CD8-positive, alpha-beta memory T cell (primary cell): ENCODE measurements at places on chromosomes 4 and X.
A peak's percentile ranks its signal among the peaks of the same experiment; 100 is the strongest.

- peaks cover 10% of the 10 kb centered on the region for H3K4me1 ChIP-seq
- no peak overlapping the region for H3K4me3 ChIP-seq
- H3K27me3 ChIP-seq = no peaks in the 10 kb centered on the region
Measured at GRCh38 chrX:48636301-48636700, 39.0 kb downstream of the WDR13 start.

- H3K4me3 ChIP-seq = no peak overlapping the region
- H3K27ac ChIP-seq = no peak overlapping the region
Measured at GRCh38 chr4:11261066-11261850, 167.4 kb downstream of the HS3ST1 start.

- peaks cover 78% of the 10 kb centered on the region for H3K4me1 ChIP-seq
- H3K36me3 ChIP-seq = no peaks in the 10 kb centered on the region
- H3K27me3 ChIP-seq = no peaks in the 10 kb centered on the region
- no peak overlapping the region for H3K27ac ChIP-seq
Measured at GRCh38 chrX:13001961-13002671, 27.2 kb downstream of the TMSB4X start.

DNA sequence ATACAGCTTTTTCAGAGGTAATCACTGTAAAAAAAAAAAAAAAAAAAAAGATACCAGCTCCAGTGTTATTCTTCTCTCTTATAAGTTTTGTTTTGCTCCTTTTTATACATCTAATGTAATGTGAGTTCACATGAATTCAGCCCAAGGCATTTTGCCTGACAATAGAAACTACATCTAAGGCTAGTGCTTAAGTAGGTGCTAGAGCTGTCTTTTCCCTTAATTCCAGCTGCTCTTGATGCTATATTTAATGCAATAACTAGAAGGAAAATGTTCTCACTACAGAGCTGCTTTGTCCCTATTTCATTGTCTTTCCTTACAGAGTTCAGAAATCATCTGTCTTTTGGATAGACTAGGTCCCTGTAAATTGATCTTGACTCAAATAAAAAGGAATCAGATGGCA lies 150.1 kb downstream of the NAA11 start:
- H3K36me3 ChIP-seq = no peaks in the 10 kb centered on the region
- no peaks in the 10 kb centered on the region for H3K27me3 ChIP-seq

DNA sequence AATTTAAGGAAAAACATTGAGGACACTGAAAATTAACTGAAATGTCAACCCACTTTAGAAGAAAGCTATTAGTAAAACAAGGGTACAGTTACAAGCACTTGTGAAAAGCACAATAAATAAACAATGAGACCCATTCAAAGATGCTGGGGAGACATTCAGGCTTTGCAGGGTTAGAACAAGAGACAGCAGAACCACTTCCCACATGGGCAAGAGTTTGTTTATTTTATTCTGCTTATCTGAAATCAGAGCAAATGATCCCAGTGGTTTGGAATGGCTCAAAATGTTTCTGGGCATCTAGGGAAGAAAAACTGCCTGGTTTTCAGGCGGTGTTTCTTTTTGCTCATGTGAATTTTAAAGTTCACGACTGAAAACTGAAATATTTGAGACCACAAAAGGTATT lies 42.4 kb downstream of the PPP3CA start:
- H3K4me1 ChIP-seq = peaks cover 13% of the 10 kb centered on the region
- H3K4me3 ChIP-seq = no peak overlapping the region
- no peaks in the 10 kb centered on the region for H3K36me3 ChIP-seq
- no peak overlapping the region for H3K27ac ChIP-seq
- H3K27me3 ChIP-seq = no peaks in the 10 kb centered on the region

GRCh38 chr4:54238389-54238788 lies 9.3 kb downstream of the PDGFRA start:
- H3K36me3 ChIP-seq = no peaks in the 10 kb centered on the region
- H3K4me1 ChIP-seq = peaks cover 8% of the 10 kb centered on the region
- no peak overlapping the region for H3K4me3 ChIP-seq
- DNase-seq = no peak

DNA sequence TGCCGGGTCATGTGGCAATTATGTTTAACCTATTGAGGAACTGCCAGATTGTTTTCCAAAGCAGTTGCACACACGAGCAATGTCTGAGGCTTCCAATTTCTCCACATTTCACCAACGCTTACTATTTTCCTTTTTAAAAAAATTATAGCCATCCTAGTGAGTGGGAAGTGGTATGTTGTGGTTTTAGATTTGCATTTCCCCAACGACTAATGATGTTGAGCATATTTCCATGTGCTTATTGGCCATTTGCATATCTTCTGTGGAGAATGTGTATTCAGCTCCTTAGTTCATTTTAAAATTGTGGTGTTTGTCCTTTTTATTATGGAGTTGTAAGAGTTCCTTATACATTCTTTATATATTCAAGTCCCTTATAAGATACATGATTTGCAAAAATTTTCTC lies 60.2 kb downstream of the MTMR1 start:
- H3K4me3 ChIP-seq = no peak overlapping the region
- no peak overlapping the region for H3K27ac ChIP-seq
- no peaks in the 10 kb centered on the region for H3K4me1 ChIP-seq
- H3K27me3 ChIP-seq = no peaks in the 10 kb centered on the region
- no peaks in the 10 kb centered on the region for H3K36me3 ChIP-seq

DNA sequence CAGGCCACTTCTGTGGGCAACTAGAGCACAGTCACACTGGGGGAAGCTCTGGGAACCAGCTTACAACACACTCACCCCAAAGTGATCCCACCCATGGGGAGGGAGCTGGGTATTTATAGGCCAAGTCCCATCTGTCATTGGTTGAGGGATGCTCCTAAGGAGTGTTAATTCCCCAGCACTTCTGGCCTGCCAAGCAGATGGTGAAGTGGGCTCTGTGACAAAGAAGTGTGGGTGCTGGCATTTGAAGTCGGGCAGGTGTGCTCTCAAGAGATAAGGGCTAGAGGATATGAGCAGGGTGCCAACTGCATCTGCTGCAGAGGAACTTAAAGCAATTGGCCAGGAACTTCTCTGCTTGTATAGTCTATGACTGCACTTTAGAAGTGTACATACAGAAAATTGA lies 30.9 kb downstream of the PTCHD1 start:
- no peaks in the 10 kb centered on the region for H3K27me3 ChIP-seq
- no peak overlapping the region for H3K27ac ChIP-seq
- H3K36me3 ChIP-seq = no peaks in the 10 kb centered on the region
- H3K4me1 ChIP-seq = no peaks in the 10 kb centered on the region

DNA sequence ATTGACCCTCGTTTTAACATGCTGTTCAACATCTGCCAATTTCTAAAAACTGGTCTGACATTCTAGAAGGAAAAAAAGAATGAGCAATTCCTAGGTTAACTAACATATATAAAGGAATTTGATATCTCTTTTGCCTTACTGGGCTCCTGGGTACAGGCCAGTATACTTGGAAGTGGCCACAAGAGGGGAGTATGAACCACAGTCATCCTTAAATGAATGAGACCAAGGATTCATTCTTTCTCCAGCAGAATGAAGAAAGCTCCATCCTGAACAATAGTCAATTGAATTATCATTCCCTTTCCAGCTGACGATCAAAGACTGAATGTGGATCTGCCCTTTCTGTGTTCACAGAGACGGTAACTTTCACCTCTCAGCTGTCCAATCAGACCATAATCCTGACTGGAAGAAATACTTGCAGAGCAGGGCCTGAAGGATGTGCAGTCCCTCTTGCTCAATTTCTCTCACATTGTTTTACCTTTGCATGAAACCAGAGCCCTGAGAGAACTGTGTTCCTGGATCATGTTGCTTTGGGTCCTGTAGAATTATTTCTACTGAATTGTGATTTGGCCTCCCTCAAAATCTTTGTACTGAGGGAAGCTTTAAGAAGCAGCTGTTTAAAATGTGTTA lies 14.8 kb upstream of the SPARCL1 start:
- H3K36me3 ChIP-seq = no peaks in the 10 kb centered on the region
- H3K4me1 ChIP-seq = no peaks in the 10 kb centered on the region
- no peak for DNase-seq
- H3K27ac ChIP-seq = no peak overlapping the region

DNA sequence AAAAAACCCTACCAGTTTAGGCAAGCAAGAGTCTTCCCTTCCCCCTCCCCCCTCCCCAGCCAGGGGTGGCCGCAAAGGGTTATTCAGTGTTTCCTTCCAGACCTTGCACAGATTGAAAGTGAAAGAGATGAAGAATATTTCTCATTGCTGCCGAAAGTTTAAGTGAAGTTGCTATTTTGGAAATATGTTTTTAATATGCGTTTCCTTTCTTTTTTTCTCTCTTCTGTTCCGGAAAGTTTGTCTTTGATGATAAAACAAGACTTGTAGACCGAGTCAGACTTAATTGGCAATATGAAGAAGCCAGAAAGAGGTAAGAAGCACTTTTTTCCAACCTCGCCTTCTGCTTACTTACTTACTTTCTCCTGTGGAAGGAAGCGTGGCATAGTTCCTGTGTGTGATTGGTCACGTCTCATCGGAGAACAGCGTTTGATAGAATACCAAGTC lies 58.5 kb upstream of the CLCN4 start:
- peaks cover 29% of the 10 kb centered on the region for H3K4me1 ChIP-seq
- peak; percentile 70 for DNase-seq
- peak overlapping the region; percentile 72 for H3K4me3 ChIP-seq
- H3K36me3 ChIP-seq = no peaks in the 10 kb centered on the region
- H3K27me3 ChIP-seq = no peaks in the 10 kb centered on the region
